ENCODE measurements at places on chromosomes 3 and 15.

DNA sequence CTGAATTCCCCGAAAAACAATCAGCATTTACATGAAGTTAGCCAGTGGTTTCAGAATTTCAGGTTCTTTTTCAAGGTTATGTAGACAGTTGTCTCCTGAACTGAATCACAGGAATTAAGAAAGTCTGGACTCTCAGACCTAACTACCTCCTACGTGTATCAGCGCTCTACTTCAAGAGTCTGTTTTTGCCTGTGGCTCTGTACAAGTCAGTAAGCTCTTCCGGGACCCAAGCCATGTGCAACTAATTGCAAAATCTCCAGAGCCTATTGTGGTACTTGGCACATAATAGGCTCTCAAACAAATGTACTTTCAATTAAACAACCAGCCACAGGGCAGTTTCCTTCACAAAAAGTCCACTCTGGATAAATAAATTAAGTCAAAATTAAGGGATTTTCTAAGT, 414.2 kb downstream of the PDCD6IP start:
- DNase-seq, result no peak

DNA sequence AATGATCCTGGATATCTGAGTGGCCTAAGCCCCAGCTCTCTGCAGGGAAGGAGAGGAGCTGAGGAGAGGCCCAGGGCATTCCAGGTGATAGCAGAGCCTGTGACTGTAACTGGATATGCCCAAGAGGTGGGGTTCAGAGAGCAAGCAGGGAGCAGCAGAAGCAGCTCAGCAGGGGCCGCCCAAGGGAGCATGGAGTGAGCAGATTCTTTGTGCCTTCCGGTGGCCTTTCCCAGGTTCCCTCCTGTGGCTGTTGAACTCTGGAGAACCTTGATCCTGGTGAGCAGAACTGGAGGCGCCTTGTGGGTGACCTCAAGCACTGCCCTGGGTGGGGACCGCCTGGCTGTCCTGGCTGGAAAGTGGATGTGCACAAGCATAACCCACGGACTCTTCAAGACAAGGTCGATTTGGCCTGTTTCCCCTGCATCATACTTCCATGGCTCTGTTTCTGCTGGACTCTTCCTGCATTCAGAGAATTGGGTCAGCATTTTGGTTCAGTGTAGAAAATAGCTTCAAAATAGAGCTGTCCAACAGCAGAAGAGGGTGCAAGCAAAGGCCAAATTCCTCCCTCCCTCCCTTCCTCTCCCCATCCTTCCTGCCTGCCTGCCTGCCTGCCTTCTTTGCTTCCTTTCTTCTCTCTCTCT, 76.1 kb downstream of the ARNT2 start:
- DNase-seq, result no peak

GRCh38 chr15:55255714-55256113, 33.9 kb downstream of the RAB27A start:
- DNase-seq, result no peak

DNA sequence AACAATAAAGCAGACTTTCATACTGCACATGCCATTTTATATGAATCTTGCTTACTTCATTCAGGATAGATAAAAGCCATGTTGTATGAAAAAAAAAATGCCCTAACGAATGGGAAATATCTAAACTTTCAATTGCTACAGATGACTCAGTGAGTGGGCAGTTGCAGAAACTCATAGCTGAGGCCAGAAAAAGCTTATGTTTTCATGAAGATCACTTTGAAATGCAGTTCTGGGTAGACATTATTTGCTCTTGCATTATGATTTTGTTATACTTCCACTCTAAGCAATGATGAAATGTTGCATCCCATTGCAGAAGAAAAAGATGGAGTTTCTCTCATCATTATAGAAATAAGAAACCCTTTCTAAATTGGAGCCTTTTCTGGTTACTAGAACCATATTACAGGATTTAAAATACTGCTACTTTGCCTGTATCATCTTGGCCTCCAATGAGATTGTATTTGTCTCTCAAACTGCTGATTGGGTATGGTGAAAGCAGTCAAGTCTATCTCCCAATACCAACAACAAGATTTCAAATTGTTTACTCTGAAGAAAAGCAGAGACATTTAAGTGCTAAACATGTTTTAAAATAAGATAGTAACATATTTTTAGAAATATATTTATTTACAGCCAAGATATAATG, 17.0 kb downstream of the PEAK1 start:
- DNase-seq, result no peak

- no peak for DNase-seq
Observed at GRCh38 chr15:52076889-52077781, 35.4 kb downstream of the BCL2L10 start.

DNA sequence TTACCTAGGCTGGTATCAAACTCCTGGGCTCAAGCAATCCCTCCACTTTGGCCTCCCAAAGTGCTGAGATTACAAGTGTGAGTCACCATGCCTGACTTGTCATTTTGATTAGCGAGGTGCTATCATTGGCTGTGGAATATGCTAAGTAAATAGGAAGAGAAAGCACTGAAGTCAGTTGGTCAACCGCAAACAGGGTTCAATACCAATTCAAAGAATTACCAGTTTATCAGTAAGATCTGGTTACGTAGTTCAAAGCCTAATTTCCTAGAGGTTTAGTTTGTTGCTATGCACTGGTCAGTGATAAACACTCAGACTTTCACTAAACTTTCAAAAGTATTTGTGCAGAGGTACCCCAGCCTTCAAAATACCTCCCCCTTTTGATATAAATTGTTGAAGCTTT, 29.5 kb downstream of the GLB1 start:
- DNase-seq, result no peak

DNA sequence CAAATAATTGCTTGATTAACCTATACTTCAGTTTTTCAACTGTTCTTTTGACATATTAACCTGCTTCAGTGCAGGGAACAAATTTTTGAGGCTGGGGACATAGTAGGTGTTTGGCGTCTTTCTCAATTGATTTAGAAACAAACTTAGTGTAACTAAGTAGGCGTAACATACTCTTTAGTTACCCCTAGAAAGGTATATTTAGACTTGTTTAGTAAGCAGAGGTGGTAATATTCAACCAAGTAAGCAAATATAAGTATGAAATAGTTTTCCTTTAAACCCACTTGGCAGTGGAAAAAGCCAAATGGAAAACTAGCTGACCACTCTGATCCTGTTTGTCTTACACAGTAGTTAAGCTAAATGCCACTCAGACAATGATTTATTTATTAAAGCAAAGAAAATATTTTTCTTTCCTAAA, 113.2 kb downstream of the MBNL1 start:
- no peak for DNase-seq

DNA sequence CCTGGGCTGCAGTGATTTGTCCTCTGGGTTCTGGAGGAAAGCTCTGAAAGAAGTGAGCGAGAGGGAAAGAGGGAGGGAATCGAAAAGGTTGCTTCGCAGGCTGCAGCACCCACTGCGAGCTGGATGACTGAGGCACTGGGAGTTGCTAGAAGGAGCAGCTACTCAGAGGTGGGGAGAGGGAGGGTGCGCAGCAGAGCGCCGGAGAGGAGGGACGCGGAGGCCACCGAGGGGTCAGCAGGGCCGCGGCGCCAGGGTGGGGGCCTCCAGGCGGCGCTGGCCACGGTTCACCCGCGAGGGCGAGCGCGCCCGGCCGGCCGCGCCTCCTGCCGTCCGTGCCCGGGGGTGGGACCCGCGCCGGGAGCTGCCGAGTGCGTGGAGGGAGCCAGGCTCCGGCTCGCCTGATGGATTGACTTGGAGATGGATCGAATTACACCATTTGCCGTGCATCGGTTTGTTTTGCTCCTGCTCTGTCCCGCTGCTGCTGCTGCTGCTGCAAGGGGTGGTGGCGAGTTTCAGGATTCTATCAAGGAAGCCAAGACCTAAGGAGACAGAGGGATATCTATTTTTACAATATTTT, at the start of gene SEMA6D:
Gene SEMA6D (plus strand): TSS at position 470 of the 577 bp plus-strand sequence. CDS start 42,294 bp downstream, outside the sequence.
- no peak for DNase-seq

DNA sequence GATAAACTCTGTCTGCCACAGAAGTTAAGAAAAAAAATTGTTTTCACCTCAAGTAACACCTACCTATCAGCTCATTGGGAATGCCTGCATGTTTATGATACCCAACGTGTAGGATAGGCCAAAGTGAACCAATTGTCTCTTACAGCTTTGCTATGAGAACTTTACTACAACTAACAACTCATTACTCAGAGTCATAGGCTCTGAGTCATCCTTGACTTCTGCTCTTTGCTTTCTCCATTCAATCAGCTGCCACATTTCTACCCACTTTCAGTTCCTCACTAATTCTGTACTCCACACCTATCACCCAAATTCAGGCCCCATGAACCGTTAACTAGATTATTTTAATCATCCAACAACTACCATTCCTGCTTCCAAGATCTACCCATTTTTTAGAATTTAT, 843.9 kb downstream of the TUSC7 start:
- no peak for DNase-seq

GRCh38 chr15:25331860-25332259, 107.0 kb downstream of the UBE3A start:
- DNase-seq, result no peak

- no peak for DNase-seq
Observed at GRCh38 chr3:119944091-119944490, 150.2 kb downstream of the GSK3B start.

- no peak for DNase-seq
Observed at GRCh38 chr15:96629511-96629910, 299.0 kb downstream of the NR2F2 start.

DNA sequence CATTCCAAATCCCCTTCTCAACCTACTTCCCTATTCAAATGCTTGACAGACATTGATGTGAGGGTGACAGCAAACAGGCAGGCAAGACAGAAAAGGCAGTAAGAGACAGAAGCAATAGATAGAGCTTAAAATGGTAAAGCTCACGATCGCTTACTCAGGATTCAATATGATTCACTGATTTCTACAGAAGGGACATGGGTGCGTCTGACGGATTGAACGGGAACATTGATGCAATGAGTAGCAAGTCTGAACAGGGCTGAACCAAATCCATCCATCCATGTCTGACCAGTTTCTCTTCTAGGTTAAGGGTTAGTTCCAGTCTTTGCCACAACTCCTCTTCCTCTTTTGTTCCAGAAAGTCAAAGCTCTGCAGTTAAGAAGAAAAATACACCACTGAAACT, 35.1 kb downstream of the P2RY1 start:
- DNase-seq, result no peak

- no peak for DNase-seq
Observed at GRCh38 chr3:197238842-197239241, 59.6 kb downstream of the DLG1 start.

GRCh38 chr3:133023362-133023761, 14.8 kb upstream of the TMEM108 start:
- DNase-seq, result no peak

DNA sequence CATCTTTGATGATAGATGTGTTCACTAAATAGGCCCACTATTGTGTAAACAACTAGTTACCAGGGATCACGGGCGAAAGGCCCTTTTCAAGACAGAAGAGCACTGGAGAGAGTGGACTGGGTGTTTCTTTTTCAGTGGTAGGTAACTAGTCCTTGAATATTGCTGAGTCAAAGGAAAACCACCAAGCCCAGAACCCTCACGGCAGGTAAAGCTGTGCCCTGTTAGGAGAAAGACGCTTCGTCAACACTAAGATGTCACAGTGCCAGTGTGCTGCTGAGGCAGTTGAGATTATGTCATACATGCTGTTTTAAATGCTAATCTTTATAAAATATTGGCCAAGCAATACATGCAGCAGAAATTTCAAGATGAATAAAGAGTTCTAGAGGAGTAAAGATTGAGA, 578.6 kb downstream of the PYDC2 start:
- no peak for DNase-seq

- no peak for DNase-seq
Observed at GRCh38 chr3:152301745-152302181, 33.0 kb downstream of the MBNL1 start.

DNA sequence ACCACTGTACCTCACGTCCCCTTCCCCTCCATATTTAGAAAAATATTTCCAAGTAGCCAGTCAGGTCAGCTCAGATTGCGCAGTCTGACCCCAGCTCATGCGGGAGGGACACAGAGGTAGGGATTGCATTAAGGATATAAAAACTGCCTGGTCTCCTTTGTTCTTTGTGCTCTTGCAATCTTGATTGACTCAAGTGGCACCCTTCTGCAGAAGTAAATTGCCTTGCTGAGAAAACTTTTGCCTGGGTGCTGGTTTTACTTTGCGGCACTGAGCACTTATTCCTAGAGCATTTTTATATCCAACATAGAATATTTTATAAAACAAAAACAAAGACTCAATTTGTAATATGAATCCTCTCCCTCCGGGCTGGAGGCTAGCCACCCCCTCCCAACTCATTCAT, 54.8 kb downstream of the BTD start:
- DNase-seq, result no peak

DNA sequence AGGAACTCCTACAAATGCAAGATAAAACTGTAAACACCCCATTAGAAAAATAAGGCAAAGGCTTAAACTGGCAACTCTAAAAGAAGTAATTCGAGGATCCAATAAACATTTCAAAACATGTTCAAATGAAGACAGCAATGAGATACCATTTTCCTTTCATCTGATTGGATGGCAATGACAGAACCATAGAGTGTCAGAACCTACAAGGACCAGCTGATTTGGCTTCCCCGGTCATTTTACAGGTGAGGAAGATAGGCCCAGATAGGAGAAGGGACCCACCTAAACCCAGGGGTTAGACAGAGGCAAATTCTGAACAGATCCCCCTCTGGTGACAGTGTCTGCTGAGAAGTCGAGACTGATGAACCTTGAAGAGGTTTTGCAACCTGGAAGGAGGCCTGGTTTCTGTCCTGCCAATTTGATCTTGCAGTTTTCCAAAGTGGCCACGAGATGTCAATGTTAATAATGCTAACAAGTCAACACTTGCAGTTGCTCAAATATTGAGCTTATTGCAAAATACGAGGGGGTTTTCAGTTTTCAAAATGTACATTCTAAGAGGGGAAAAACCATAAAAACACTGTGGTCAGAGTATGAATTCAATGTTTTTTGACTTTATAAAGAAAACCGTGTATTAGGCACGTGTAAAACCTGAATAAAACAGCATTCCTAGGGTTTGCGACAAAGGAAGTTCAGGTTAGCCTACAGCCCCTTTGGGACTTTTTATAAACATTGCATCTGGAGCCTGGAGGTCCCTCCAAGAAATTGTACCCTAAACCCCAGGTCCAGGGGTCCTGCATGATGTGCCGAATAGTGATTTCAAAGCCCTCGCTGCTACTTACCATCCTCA, 21.5 kb downstream of the CFAP161 start:
- no peak for DNase-seq

DNA sequence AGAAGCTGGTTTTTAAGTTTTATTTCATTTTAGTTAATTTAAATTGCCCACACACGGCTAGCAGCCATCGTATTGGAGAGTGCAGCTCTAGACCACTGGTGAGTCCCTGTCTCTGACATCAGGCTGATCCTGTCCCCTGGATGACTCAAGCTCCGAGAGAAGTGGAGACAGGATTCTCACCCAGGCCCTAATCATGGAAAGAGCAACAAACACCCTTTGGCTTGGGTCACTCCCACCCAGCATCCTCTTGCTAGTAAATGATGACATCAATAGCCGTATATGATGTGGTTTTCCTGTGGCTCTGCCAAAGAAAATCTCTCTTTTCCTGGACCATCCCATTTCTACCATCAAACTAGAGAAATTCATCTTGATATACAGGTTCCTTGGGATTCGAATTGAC, 182.2 kb downstream of the NTRK3 start:
- no peak for DNase-seq

Data from stimulated activated CD4-positive, alpha-beta T cell treated with anti-CD3 and anti-CD28 coated beads, TNF-alpha, amount 100 ng/mL, for 4 hours (primary cell).